ENCODE measurements at places on chromosomes 7 and 10.

DNA sequence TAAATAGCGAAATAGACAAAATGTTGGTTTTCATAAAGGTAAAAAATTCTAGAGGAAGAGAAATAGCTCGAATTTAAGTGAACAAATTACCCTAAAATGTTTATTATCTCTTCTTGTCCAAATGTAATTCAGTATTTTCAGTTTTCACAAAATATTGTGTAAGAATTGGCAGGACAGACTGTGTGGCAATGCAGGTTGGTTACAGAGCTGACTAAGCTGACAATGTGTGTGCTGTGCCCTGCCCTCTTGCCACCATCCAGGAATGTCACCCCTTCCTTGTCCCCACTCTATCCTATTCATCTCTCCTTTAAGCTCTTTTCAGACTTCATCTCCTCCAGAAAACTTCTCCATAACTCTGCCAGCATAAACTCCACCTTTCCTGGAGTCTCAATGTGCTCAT lies 46.1 kb downstream of the COL28A1 start:
- no peak for DNase-seq

- DNase-seq: no peak
These were observed 10.6 kb upstream of the ADAM12 start for GRCh38 chr10:126398924-126399323.

- no peak for DNase-seq
These were observed 37.2 kb downstream of the DIP2C start for GRCh38 chr10:652233-652632.

DNA sequence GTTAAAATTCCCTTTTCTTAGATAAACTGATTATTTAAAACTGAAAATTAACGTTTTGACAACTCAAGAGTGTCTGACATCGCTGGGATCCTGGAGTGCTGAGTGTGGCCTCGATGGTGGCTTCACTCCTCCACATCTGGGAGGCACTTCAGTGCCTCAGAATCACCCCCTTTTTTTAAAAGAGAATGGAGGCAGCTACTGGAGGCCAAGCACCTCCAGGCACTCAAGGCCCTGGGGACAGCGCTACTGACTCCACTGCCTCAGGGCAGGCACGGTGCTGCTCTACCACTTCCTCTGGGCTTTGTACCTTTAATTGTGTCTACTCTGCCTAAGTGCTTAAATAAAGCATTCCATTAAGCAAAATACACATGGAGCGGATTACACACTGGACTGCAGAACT lies 27.2 kb upstream of the NCAPG2 start:
- no peak for DNase-seq

- no peak for DNase-seq
These were observed 43.5 kb downstream of the KMT2C start for GRCh38 chr7:152392254-152392653.
